ENCODE measurements at places on chromosomes 3 and 15.
A peak's percentile ranks its signal among the peaks of the same experiment; 100 is the strongest.

DNA sequence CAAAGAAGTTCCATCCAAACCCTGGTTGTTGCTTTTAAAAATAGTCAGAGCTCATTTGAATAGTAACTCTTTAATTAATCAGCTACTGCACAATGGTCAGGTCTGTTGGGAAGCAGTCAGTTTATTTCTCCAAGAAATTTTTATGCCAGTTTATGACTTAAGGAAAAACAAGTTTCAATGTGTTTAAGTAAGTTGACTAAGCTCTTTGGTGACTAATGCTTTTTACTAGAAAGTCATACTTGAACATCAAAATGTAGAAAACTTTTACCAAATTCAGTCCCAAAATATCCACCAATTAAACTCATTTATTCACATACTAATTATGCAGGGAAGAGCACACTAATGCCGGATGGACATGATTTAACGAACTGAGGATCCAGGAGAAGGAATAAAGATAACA lies 22.1 kb downstream of the PRICKLE2 start:
- DNase-seq: no peak

DNA sequence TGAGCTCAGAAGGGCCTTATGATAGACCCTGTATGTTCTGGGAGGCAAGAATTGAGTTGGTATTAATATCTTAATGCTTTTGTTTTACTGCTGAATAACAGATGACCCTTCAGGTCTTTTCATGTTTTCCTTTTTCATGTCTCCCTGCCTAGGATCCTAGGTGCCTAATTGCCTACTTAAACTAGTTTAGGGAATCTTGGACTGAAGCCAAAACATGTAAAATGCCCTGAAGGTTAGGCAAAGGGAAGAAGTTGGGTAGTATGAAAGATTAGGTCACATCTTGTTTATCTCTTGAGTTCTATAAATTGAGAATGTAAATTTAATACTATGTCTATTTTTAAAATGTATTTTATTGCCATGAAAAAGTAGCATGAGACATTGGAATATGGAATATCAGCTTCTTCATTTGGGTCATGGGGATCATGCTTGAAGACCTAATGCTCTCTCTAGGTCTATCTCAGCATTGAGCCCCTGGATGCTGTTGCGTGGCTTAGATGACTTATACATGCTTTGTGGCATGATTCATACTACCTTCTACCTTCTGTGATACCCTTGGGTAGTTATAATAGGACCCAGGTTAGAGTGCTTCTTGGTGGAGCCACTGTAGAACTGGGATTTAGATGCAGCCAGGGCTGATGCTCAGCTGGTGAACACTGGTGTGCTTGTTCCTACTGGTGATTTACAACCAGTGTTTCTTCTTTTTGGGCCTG lies 26.4 kb downstream of the RBM6 start:
- DNase-seq: no peak

- DNase-seq: peak; percentile 76
Measured at GRCh38 chr3:179451265-179452175, at the start of gene GNB4. Gene GNB4 (minus strand): TSS chr3:179451470. CDS start chr3:179426200, 25,270 bp downstream.

DNA sequence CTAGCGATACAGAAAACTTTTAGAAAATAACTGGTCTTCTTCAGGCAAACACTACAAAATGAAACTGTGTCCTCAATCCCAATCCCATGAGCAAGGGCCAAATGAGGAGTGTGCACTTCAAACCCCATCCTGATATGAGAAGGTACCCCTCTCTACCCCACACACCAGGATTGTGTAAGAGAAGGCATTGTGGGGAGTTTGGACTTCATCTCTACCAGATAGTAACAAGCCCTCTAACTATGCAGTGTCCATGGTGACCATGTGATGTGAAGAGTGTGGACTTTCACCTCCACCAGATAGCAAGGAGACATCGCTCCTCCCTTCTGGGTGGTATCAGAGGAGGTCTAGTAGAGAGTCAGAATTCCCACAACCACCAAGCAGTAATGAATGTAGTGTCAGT lies 769.3 kb downstream of the MECOM start:
- no peak for DNase-seq

DNA sequence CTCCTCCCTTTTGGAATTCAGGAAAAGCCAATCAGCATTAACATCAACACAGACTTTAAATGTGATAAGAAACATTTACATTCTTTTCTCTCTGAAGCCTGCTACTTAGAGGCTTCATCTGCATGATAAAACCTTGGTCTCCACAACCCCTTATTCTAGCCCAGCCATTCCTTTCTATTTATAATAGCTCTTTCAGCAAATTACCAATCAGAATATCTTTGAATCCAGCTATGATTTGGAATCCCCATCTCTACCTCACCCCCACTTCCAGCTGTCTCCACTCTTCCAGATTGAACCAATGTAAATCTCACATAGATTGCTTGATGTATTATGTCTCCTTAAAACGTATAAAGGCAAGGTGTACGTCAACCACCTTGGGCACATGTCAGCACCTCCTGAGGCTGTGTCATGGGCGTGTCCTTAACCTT lies 139.7 kb downstream of the TUSC7 start:
- DNase-seq: no peak

- DNase-seq: no peak
Measured at GRCh38 chr15:101684384-101684783, 32.2 kb upstream of the TM2D3 start.

DNA sequence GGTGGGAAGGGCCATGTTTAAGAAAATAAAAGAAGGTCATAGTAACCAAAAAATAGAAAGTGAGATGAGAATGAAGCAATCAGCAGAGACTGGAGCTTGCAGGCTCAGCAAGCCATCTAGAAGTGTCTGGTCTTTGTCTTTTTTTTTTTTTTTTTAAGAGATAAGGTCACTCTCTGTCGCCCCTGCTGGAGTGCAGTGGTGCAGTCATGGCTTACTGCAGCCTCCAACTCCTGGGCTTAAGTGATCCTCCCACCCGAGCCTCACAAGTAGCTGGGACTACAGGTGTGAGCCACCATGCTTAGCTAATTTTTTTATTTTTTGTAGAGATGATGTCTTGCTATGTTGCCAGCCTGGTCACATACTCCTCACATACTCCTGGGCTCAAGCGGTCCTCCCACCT lies 36.2 kb downstream of the GXYLT2 start:
- DNase-seq: no peak

- DNase-seq: no peak
Measured at GRCh38 chr3:98906230-98906629, 4.7 kb upstream of the DCBLD2 start.

- no peak for DNase-seq
Measured at GRCh38 chr15:76209942-76210341, 101.3 kb downstream of the ETFA start.

GRCh38 chr15:101126618-101127505 lies 125.0 kb downstream of the CHSY1 start:
- no peak for DNase-seq

GRCh38 chr3:36482256-36482655 lies 102.0 kb downstream of the STAC start:
- DNase-seq: no peak

- DNase-seq: peak; percentile 72
Measured at GRCh38 chr15:60507596-60508424, 28.9 kb upstream of the ICE2 start.

- peak; percentile 42 for DNase-seq
Measured at GRCh38 chr3:8657804-8658305, 13.3 kb upstream of the SSUH2 start.

GRCh38 chr3:182937293-182938051 lies 42.9 kb downstream of the DCUN1D1 start:
- no peak for DNase-seq

GRCh38 chr3:8622873-8623691 lies 21.5 kb downstream of the SSUH2 start:
- peak; percentile 85 for DNase-seq

DNA sequence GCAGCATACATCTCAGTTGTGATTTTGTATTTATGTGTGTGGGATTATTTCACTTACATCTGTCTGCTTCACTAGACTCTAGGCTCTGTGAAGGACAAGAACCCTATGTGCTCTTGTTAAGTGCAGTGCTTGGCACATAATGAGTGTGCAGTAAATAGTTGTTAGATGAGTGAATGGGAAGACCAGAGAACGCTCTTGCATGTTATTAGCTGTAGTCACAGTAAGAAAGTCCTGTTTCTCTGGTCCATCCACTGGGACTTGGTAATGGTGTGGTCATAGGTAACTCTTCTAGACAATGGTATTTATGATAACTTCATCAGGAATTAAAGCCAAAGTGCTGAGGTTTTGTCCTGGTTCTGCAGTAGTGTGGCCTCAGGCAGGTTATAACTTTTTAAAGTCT lies 1.4 kb upstream of the AQP9 start:
- no peak for DNase-seq

GRCh38 chr15:90013503-90013937 lies 12.4 kb downstream of the ZNF710 start:
- peak; percentile 56 for DNase-seq

DNA sequence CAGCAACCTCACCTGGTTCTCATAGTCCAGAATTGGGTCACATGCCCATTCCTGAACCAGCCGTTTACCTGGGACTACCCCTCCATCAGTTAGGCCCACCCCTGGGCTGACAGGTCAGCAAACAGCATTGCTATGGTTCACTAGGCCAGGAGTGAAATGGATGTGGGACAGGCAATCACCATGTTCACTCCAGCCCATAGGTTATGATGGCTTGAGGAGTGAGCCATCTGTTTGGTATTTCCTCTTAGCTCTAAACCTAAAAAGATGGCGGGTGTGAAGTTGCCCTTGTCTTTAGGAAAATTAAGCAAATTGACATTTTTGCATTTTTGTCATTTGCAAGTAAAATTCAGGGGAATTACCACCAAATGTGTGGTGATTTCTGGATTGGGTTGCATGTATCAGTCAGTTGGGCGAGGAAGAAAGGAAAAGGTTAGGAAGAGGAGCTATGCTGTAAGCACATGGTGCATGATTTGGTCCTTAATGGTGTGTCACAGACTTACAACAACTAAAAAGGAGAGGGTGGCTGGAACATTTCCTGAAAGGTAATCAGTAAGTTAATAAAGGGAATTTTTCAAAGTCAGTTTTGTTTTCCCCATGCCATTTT lies 17.2 kb downstream of the NXPE3 start:
- DNase-seq: no peak

- peak; percentile 57 for DNase-seq
Measured at GRCh38 chr3:111859061-111859973, at the start of gene PHLDB2. Gene PHLDB2 (plus strand): TSS chr3:111859265. CDS start chr3:111884078, 24,813 bp downstream.

- no peak for DNase-seq
Measured at GRCh38 chr3:138441256-138441655, 6.8 kb downstream of the ESYT3 start.

GRCh38 chr15:92471288-92471687 lies 77.6 kb downstream of the ST8SIA2 start:
- no peak for DNase-seq

DNA sequence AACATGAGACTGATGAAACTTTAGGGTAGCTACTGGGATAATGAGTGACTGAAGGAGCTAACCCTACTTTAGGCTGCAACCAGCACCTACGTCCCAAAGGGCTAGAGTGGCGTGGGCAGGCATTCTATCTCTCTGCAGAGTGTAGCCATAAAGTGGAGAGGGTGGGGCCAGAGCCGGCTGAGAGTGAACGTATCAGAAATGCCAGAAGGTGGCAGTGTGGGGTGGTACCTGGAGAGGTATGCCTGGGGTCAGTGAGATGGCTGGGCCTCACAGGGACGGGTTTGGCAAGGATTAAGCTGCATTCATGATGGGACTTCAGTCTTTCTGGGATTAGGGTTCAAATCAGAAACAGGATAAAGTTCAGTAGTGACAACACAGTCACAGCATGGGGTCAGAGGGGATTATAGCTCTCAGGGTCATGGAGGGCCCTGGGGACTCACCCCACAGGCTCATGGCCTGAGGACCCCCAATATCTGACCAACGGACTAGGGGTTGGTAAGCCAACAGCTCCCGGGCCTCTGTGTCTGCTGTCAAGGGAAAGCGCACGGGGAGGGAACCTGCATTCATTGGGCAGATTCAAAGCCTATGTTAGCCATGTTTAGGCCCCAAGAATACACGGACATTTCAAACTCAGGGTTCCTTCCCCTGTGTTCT lies 86.5 kb upstream of the FOXB1 start:
- DNase-seq: peak; percentile 56

GRCh38 chr15:99343881-99344551 lies 92.7 kb downstream of the LRRC28 start:
- peak; percentile 23 for DNase-seq

DNA sequence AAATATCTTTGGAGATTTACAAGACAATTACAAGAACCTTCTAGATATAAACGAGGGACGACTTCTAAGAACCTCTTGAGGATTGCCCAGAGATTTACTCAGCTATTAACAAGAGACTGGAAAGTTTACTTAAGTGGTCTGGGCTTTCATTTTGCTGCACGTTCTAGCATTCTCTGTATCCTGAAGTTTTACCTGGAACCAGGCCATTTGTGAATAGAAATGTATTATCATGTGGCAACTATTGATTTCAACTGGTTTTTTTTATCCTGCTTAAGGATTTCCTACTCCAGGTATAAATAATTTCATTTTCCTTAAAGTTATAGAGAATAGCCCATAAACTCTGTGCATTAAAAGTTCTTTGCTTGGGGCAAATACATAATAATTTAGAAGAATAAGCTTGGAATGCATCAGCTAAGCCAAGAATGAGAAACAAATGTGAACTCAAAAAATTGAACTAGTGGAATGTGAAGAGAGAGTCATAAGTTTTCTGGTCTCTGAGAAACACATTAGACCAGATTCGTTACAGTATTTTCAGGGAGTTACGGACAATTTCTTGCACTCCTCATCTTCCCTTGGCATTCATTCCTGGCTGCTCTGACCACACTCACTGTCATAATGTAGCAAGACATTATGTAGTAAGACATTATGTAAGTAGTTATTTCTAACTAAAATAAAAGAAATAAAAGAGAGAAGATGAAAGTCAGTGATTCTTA lies 1.3 kb downstream of the AQP9 start:
- no peak for DNase-seq

DNA sequence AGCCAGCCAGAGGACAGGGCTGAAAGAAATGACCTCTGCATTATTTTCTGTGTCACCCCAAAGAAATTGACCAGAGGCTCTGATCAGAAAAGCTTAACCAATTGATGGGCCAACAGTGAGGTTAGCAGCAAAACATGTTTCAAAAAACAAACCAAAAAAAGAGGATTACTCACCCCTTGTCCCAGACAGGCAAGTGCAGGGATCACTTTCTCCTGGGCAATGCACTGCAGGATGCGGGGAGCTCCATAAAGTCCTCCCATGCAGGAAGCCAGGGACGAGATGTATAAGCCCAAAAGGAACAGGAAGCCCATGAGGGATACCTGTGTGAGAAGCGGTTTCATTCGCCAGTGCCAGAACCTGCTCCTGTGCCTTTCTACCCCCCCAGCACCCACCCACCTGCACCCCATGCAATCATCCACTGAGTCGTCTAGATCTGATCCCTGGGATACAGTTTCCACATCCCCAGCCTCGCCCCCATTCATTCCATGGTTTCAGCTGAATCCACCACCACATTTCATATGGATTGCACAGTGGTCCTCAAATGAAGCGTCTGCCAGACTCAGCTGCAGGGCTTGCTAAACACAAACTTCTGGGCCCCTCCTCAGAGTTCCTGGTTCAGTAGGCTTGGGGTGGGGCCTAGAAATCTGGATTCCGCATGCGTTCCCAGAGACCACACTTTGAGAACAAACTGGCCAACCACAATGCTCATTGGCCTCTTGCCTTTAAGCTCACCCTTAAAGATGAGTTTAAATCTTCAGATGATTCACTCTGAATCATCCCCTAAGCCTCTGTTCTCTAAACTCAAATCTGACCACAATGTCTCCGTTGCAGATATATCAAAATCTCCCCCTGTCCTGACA lies 54.4 kb upstream of the HEG1 start:
- no peak for DNase-seq
